ENCODE measurements at places on chromosomes 7 and 10.

DNA sequence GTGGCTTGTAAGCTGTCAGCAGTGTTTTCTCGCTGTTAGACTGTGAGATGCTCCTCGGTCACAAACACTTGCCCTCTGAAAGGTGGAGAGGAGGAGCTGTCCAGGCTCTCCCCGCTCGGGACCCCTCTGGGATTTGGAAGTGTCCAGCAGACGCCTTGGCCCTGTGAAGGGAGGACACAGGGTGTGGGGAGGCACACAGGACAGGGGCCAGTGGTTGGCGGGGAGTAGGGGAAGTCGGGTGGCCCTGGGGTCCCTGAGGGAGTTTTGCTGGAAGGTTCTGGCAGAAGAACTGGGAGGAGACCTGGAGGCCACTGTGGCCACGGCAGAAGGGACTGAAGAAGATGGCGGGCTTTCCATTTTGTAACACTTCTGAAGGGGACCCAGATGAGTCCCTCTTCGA is 47.2 kb upstream of the DPYSL4 start:
- no peak for DNase-seq

- no peak for DNase-seq
Measured at GRCh38 chr7:111605246-111605645, 43.0 kb upstream of the IMMP2L start.

DNA sequence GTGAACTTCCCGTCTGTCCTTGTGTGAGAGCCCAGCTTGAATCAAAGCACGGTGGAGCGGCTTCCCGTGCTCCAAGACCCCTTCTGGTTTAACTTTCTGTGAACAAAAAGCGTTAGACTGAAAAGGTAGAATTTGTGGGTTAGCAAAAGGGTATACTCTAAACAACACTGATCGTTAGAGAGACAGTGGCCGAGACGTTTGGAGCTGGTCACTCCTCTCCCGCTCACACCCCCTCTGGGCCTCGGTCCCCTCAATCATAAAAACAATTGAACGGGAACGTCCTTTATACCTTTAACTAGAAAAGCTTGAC is 502 bp downstream of the PRKRIP1 start:
- DNase-seq: no peak

GRCh38 chr10:49116509-49117375 is 1.4 kb upstream of the VSTM4 start:
- peak; percentile 41 for DNase-seq

- DNase-seq: peak; percentile 46
Measured at GRCh38 chr10:105770524-105771212, 1129.6 kb downstream of the SORCS3 start.

GRCh38 chr7:44050915-44051560 is 6.5 kb downstream of the DBNL start:
- DNase-seq: peak; percentile 16

DNA sequence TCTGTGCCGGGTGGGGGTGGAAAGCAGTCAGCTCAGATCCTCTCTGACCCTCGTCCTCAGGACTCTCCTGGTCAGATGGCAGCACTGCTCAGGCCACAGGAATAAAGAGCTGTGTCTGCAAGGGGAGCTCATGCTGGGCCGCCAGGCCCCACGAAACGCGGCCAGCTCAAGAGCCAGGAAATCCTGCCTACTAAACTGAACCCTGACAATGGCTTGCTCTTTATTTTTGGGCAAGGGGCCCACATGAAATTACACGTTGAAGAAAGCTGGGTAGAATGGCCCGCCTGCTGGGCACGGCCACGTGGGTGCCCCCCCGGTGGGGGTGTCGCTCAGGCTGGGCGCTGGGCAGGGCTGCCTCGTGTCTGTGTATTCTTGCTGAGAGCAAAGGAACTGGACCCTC is 103.0 kb downstream of the ITIH5 start:
- DNase-seq: no peak

- DNase-seq: no peak
Measured at GRCh38 chr10:12455318-12455717, 106.0 kb downstream of the CAMK1D start.

Measured in ecto neural progenitor cell (in vitro differentiated cells).